Stimulated activated CD8-positive, alpha-beta memory T cell treated with anti-CD3 and anti-CD28 coated beads, Interleukin-7, amount 100 ng/mL, for 48 hours (primary cell): ENCODE measurements at places on chromosomes 7 and 10.

GRCh38 chr7:156101355-156101754 is 289.1 kb upstream of the SHH start:
- no peak for DNase-seq

DNA sequence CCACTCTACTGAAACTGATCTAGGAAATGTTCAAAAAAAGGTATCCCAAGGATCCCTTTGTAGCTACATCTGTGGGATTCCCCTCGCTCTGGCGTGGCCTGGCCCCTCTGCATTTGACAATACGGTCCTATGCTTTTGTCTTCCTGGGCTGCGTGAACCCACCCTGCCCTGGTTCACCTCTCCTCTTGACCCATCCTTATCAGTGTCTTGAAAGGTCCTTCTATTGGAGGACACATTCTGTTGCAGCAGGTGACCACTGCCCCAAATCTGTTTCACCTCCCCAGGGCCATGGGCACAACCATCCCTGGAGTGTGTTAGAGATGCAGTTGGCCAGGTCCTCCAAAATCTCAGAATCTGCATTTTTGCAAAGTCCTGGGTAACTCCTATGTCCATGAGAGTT is 100.8 kb downstream of the EGFR start:
- DNase-seq = no peak

DNA sequence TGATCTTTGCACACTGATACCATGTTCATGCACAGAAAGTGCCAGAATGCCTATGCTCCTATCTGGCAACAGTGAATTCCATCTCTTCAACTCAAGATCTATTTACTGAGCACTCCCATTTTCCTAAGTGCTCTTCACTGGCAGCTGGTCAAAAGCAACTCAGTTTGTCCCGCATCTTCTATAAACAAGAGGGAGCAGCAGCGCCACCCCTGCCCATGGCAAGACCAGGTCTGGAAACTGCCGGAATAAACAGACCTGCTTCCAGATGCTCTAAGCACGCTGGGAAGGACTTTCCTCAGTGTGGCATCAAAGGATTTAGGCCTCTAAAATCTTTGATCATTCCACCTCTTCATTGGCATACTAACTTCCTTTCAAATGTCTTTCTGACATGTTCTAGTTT is 104.4 kb upstream of the MACROH2A2 start:
- no peak for DNase-seq

DNA sequence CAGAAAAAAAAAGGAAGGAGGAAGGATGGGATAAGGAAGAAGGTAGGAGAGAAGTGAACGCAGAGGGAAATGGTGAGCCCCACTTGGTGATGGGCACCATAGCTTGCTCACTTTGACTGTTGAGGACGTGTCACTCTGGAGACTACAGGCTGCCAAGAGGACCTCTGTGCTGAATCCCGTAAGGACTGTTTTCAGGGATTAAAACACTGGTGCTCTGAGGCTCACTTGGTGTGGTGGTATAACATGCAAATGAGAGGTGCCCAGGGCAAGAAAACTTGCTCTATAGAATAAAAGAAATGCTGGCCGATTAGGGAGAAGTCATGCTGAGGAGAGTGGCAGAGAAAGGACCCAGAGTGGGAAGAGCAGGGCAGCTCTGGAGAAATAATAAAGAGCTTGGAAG is 5.3 kb upstream of the IL2RA start:
- DNase-seq = no peak
